ENCODE measurements at places on chromosomes 4 and X.

DNA sequence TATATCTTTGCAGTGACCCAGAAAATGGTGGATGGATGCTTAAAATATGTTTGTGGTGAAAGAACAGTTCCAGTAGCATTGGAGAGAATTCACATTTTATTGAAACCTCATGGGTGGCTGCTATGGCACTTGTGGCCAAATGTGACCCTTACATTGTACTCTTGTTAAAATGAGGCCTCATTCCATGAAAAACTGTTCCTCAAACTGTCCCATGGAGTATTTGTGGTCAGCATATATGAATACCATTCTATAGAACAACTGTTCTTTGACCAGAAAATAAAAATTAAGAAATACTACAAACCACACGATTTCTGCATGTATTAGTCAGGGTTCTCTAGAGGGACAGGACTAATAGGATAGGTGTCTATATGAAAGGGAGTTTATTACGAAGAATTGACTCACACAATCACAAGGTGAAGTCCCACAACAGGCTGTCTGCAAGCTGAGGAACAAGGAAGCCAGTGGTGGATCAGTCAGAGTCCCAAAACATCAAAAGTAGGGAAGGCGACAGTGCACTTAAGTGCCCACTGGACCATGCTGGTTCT, 35.1 kb downstream of the GEMIN8 start:
- no peak for DNase-seq

DNA sequence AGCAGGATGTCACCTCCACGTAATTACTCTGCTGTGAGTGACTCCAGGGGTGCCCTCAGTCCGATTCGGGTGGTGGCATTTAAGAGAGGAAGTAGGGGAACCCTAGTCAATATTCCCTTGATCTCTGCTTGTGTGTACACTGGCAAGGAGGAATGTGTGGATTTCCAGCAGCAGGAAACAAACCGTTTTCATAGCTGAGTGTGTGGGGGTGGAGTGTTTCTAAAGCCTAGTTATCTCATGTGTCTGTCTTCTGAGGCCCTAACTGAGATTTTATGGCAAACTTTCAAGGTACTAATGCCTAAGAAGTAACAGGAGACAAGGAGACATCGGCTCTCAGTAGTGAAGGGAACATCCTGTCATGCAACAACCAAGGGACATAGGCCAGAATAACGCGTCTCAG, 6.6 kb upstream of the CLDN24 start:
- peak; percentile 67 for DNase-seq

GRCh38 chrX:154460326-154460725, 2.2 kb downstream of the PLXNA3 start:
- no peak for DNase-seq

- no peak for DNase-seq
Measured at GRCh38 chr4:54942721-54943120, 182.7 kb downstream of the KDR start.

DNA sequence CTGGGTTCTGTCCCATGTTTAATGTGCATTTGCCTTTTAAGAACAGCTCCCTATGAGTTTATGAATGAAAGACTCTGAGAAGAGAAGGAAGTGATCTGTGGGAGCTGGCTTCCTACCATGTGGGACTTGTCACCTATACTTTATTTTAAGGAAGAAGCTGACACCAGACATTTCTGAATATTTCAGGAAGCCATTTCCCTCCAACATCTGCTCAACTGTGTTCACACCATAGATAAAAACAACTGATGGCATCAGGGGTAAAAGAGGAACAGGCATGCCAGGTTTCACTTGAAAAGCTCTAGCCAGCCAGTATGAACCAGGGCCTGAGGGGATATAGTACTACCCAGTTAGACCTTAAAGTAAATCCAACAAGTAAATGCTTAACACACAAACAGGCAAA, 116.0 kb downstream of the COL4A6 start:
- no peak for DNase-seq

DNA sequence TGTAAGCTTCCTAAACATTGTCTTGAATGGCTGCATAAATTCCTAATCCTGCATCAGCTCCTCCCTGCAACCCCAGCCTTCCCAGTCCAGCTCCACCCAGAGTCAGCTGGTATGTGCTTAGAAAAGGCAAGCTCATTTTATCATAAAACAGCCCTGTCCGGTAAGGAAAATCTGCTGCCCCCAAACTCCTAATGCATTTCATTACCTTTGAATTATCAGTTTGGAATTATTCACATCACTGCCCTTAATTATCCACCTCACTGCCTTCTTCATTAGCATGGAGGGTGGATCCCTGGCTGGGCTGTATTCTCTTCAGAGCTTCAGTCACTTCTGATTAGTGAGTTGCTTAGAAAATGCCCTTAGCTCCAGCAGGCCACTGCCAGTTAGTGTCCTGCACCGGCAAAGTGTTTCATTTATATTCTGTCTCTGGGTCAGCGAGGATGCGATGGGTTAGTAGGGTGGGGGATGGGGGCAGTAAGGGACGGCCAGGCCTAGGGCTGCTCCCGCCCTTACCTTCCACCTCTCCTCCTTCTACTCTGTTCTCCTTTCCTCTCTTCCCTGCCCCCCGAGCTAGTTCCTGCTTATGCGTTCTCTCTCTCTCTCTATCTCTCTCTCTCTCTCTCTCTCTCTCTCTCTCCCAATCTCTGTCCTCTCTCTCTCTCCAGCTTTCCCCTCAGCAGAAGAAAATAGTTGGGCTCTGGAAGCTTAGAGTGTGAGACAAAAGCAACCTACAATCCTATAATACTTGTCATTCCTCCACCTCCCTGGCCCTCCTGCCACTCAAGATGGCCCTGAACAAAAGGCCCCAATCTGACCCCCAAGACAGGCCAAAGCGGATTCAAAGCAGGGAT, 174.8 kb upstream of the KLF3 start:
- DNase-seq: peak; percentile 22

GRCh38 chrX:40145001-40145922, 47.5 kb upstream of the BCOR start:
- DNase-seq: peak; percentile 22

DNA sequence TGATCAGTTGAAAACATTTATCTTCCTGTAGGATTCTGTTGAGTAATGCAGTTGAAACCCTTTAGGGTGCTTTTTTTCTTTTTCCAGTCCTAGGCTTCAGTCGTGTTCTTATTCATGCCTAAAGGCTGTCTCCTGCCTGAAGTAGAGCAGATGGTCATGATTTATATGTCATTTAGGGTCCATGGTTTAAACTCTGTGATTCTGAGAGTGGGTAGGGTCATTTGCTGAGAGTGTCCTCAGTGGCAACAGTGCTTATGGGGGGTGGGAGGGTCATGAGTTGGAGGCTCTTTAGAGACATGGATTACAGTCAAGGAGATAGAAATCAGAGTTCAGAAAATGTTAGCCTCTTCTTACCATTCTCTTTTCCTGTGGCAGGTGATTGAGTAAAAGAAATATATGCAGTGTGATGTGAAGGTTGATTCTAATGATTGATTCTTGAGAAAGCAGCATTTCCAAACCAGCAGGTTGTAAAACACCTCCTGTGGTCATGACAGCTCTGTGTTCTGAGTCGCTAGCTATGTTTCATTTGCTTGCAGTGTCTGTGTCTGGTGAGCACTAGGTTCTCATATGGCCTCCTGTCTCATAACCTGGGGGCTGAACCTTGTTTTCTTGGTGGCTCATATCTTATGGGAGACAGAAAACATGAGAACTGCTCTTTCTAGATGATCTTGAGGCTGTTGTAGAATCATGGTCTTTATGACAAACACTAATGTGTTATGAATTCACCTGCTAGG, 60.4 kb downstream of the JADE1 start:
- peak; percentile 12 for DNase-seq

GRCh38 chr4:43607827-43608461, 715.4 kb downstream of the GRXCR1 start:
- DNase-seq: no peak

- DNase-seq: no peak
Measured at GRCh38 chr4:73224886-73225285, 33.7 kb downstream of the ANKRD17 start.

DNA sequence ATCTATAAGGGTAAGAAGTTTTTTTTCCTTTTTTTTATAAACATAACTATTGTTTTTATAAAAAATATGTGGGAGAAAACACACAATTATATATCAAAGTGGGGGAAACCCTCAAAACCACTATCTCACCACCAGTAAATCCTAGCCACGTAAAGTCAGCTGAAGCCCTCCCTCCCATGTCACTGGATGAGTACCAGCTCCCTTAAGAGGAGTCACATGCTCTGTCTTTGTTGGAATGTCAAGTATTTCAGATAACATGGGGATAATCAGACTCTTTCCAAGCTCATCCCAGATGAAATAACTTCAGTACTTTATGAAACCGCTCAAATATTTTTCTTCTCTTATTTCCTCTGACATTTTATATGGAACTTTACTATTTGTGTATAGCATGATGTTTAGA, 2.4 kb downstream of the MYOZ2 start:
- DNase-seq: peak; percentile 80

- DNase-seq: peak; percentile 25
Measured at GRCh38 chrX:13081395-13082205, 37.2 kb upstream of the FAM9C start.

DNA sequence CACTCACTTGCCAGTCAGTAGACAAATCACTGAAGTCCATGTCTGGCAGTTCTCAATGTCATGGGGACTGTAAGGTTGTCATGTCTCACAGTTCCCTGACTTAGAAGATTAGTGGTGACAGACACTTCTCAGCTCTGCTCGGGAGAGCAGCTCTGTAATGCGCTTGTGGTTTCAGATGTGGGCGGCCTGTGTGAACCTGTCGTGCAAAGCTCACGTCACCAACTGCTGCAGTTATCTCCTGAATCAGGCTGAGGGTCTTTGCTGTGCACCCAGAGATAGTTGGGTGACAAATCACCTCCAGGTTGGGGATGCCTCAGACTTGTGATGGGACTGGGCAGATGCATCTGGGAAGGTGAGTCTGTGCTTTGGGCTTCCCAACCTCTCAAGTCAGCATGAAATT, at the start of gene IL9R:
Gene IL9R (plus strand): TSS at position 261 of the 400 bp plus-strand sequence. CDS start 64 bp downstream, at position 325.
- no peak for DNase-seq

DNA sequence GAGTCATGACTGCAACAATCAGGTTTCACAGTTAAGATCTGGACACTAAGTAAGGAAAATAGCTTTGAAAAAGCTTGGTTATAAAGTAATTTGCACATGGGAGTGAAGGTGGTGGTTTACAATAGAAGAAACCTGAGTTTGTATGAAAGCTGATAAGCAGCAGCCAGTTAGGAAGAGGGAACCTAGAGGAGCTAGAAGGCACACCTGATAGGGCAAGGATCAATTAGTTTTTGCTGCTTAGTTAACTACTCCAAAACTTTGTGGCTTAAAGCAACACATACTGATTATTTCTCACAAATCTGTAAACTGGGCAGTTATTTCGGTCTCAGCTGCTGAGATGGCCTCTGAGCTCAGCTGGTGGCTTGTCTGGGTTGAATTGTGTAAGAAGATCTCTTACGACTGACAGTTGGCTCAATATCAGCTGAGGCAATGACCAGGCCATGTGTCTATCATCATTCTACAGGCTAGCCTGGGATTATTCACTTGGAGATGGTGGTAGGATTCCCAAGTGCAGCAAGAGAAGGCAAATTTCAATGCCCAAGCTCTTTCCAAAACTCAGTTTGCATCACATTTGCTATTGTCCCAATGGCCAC, 255.0 kb upstream of the PITX2 start:
- DNase-seq: no peak

DNA sequence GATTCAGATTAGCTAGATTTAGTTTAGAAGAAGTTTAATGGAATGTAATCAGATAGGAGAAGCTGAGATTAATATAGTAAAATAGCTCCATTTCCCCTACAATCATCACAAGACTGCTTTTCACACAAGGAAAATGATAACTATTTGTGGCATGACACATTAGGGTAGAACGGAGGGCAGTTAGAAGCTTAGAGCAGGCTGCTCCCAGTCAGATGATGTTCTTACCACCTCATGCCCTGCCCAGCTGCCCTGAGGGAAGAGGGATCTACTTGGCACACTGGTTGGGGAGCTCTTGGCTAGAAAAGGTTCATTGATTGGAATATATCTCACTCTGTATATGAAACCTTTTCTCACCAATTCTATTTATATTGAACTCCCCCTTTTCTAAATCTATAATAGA, 180.7 kb upstream of the IL15 start:
- peak; percentile 60 for DNase-seq

DNA sequence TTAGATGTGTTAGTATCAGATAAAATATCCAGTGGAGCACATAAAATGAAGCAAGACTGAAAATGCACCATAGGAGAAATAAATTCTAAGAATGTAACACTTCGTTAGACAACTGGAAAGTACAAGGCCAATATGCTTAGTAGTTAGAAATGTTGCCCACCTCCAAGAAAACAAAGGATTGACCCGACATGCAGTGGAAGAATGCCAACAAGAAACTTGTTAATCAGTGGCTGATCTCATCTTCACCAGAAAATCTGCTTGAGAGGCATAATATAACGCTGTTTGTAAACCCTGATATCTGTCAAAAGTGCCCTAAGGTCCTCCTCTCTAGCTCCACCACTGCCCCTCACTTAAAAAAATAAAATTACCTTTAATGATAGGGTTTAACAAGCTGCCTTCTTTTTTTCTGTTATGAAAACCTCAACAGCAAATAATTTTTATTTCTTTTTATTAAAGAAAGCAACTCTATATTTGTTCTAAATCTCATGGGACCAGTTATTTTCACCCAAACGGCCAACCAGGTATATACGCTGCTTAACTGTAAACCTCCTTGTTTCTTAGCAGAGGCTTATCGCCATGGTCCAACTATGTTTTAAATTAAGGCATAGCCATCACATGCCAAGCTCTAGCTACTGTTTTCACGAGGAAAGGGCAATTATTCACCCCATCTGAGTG, 1.8 kb downstream of the RASGEF1B start:
- DNase-seq: no peak

DNA sequence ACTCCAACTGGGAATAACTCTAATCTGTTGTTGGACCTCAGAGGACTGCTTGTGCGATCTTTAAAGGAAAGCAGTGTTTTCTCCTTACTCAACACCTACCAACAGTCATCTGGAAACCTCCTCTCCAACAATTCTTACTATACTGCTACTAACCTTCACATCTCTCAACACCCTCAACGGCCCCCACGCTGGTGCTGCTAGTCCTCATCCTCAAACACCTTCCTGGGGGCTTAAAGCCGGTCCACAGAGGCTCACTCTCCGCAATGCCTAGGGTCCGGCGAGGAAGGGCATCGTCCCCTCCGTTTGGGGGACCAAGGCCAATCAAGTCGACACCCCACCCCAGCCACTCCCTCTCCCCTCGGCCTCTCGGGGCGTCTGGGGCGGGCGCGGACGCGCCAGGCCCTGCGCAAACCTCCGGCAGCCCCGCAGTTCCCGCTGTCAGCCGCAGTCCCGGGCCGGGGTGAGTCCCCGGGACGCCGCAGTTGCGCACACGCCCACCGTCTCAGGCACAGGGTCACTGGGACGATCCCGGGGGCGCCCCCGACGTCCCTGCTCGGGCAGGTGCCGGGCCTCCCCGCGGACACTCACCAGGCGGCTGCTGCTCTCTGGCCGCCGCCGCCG, 418 bp downstream of the TAB3 start:
- peak; percentile 6 for DNase-seq

DNA sequence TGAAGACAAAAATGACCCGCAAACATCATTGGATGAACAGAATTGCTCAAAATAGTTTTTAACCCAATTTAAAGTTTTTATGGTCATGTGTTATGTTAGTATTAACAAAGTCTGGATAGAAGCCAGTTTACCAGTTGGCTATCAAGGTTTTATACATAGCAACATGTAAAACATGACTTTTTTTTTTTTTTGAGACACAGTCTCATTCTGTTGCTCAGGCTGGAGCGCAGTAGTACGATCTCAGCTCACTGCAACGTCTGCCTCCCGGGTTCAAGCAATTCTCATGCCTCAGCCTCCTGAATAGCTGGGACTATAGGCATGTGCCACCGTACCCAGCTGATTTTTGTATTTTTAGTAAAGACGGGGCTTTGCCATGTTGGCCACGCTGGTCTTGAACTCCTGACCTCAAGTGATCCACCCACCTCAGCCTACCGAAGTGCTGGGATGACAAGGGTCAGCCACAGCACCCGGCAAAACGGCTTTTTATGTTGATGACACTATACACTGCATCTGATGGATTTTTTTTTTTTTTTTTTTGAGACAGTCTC, 3.4 kb downstream of the SAT1 start:
- no peak for DNase-seq

Measured in EH (cell line).